ENCODE measurements at places on chromosomes 3 and 15. TPM values are rescaled to one million over a fixed set of nuclear protein-coding genes. Genes with fewer than 3 reads are reported as not detected.
A peak's percentile ranks its signal among the peaks of the same experiment; 100 is the strongest.

- H3K27me3 ChIP-seq, result no peaks in the 10 kb centered on the region
- H3K4me3 ChIP-seq, result no peak overlapping the region
- DNase-seq, result peak; percentile 94
These were observed 72.1 kb downstream of the IL1RAP start for GRCh38 chr3:190585805-190586630.

- no peak overlapping the region for H3K27ac ChIP-seq
- no peaks in the 10 kb centered on the region for H3K4me1 ChIP-seq
- DNase-seq, result no peak
- no peak overlapping the region for H3K4me3 ChIP-seq
These were observed 96.0 kb downstream of the VPS8 start for GRCh38 chr3:184907681-184908649.

GRCh38 chr3:120560304-120561250, 35.6 kb upstream of the NDUFB4 start:
- no peak overlapping the region for H3K4me3 ChIP-seq
- H3K27ac ChIP-seq, result peak overlapping the region; percentile 79
- H3K4me1 ChIP-seq, result peaks cover 11% of the 10 kb centered on the region
- H3K36me3 ChIP-seq, result no peaks in the 10 kb centered on the region
- no peak for DNase-seq
- no peaks in the 10 kb centered on the region for H3K27me3 ChIP-seq

- H3K36me3 ChIP-seq, result no peaks in the 10 kb centered on the region
- peak; percentile 35 for DNase-seq
- no peak overlapping the region for H3K27ac ChIP-seq
- peaks cover 3% of the 10 kb centered on the region for H3K4me1 ChIP-seq
These were observed 11.7 kb downstream of the ABCC5 start for GRCh38 chr3:184005941-184006507.

DNA sequence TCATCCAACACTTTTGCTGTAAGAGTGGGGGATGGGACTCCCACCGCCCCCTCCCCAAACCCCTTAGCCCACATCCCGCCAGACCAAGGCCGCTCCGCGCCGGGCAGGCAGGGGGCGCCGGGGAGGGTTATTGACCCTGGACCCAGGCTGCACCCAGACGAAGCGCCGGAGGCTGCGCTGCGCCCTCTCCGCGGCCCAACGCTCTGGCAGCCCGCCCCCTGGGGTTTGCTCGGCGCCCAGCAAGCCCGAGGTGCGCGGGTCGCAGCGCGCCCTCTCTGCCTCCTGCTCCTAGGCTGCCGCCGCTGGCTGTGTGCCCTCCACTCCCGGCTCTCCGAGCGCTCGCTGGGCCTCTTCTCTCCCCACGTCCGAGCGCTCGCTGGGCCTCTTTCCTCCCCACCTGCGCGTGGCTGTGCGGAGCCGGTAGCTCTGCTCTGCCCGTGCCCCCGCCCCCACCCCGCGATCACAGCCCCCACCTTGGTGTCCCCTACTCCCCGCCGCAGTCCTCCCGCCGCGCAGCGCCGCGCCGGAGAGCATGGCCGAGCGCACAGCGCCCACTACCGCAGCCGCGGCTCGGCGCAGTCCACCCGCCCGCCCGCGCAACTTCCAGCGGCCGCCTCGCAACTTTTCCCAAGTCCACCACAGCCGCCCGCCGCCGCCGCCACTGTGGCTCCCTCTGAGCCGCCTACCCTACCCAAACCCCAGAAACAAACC, 1.2 kb downstream of the MECOM start:
- peak overlapping the region; percentile 75 for H3K4me3 ChIP-seq
- no peaks in the 10 kb centered on the region for H3K36me3 ChIP-seq
- H3K27ac ChIP-seq, result peak overlapping the region; percentile 79
- peaks cover 16% of the 10 kb centered on the region for H3K27me3 ChIP-seq
- peak; percentile 76 for DNase-seq

GRCh38 chr3:12527757-12528143, 17.5 kb downstream of the MKRN2OS start:
- H3K27me3 ChIP-seq, result no peaks in the 10 kb centered on the region
- no peak overlapping the region for H3K4me3 ChIP-seq
- DNase-seq, result no peak
- H3K4me1 ChIP-seq, result no peaks in the 10 kb centered on the region
- H3K27ac ChIP-seq, result no peak overlapping the region

DNA sequence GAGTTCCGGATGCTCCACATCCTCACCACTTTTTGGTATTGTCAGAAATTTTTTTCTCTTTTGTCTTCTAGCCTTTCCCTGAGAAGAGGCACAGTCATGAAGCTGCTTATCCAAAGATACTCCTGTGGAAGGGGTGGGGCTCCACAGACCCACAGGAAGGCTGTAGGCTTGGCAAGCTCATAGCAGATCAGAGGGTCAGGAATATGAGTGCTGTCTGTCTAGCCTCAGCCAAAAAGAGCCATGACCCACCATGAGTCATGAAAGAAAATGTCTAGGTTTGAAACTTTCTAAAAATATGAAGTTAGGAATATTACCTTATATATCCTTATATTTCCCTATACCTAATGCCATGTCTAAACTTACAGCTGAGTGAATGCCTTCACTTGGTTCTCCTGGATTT, 118.2 kb upstream of the THBS1 start:
- no peak overlapping the region for H3K4me3 ChIP-seq
- H3K4me1 ChIP-seq, result peaks cover 15% of the 10 kb centered on the region
- no peaks in the 10 kb centered on the region for H3K27me3 ChIP-seq
- DNase-seq, result peak; percentile 70
- no peak overlapping the region for H3K27ac ChIP-seq

- H3K4me1 ChIP-seq, result no peaks in the 10 kb centered on the region
- H3K27ac ChIP-seq, result no peak overlapping the region
- H3K27me3 ChIP-seq, result no peaks in the 10 kb centered on the region
- no peaks in the 10 kb centered on the region for H3K36me3 ChIP-seq
- H3K4me3 ChIP-seq, result no peak overlapping the region
These were observed 172.1 kb upstream of the ADAMTS9 start for GRCh38 chr3:64859625-64860535.

- no peaks in the 10 kb centered on the region for H3K36me3 ChIP-seq
- no peak overlapping the region for H3K4me3 ChIP-seq
- no peaks in the 10 kb centered on the region for H3K27me3 ChIP-seq
- no peak for DNase-seq
These were observed 222.6 kb downstream of the PDCD6IP start for GRCh38 chr3:34020726-34021680.

GRCh38 chr3:192608726-192609600, 118.4 kb downstream of the FGF12 start:
- no peaks in the 10 kb centered on the region for H3K27me3 ChIP-seq
- DNase-seq, result no peak
- no peaks in the 10 kb centered on the region for H3K4me1 ChIP-seq
- H3K27ac ChIP-seq, result no peak overlapping the region
- H3K36me3 ChIP-seq, result no peaks in the 10 kb centered on the region

- no peak for DNase-seq
- H3K4me1 ChIP-seq, result no peaks in the 10 kb centered on the region
These were observed 590.0 kb upstream of the ADAMTS9 start for GRCh38 chr3:65277798-65278197.

GRCh38 chr3:69997631-69998307, 1.8 kb upstream of the SAMMSON start:
- H3K36me3 ChIP-seq, result no peaks in the 10 kb centered on the region
- DNase-seq, result peak; percentile 75
- H3K27me3 ChIP-seq, result no peaks in the 10 kb centered on the region
- no peak overlapping the region for H3K27ac ChIP-seq
- H3K4me1 ChIP-seq, result no peaks in the 10 kb centered on the region

- no peak for DNase-seq
- H3K4me3 ChIP-seq, result no peak overlapping the region
- H3K36me3 ChIP-seq, result no peaks in the 10 kb centered on the region
- H3K27me3 ChIP-seq, result no peaks in the 10 kb centered on the region
- H3K4me1 ChIP-seq, result no peaks in the 10 kb centered on the region
- no peak overlapping the region for H3K27ac ChIP-seq
These were observed 169.2 kb upstream of the ADAMTS9 start for GRCh38 chr3:64856977-64857516.

GRCh38 chr3:72959336-72959735, 37.3 kb upstream of the PPP4R2 start:
- H3K4me1 ChIP-seq, result no peaks in the 10 kb centered on the region
- H3K36me3 ChIP-seq, result no peaks in the 10 kb centered on the region
- no peaks in the 10 kb centered on the region for H3K27me3 ChIP-seq
- no peak for DNase-seq
- no peak overlapping the region for H3K4me3 ChIP-seq
- no peak overlapping the region for H3K27ac ChIP-seq

DNA sequence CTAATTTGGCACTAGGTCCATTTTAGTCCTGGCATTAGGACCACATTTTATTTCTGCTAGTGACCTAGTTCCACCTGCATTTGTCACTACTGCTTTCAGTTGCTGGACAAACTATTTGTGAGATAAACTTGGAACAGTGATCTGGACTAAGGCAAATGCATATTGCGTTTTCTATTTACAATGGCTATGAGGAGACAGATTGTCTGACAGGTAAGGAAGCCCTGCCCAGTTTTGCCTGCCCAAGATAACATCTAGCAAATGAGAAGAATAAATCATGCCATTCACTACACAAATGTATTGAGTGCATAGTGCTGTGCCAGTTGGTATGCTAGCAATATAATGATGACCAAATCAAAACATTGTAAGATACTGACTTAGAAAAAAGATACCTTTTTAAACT, 245.7 kb downstream of the GRM7 start:
- H3K4me1 ChIP-seq, result no peaks in the 10 kb centered on the region
- no peak overlapping the region for H3K27ac ChIP-seq
- H3K27me3 ChIP-seq, result no peaks in the 10 kb centered on the region
- no peak for DNase-seq
- H3K36me3 ChIP-seq, result no peaks in the 10 kb centered on the region

DNA sequence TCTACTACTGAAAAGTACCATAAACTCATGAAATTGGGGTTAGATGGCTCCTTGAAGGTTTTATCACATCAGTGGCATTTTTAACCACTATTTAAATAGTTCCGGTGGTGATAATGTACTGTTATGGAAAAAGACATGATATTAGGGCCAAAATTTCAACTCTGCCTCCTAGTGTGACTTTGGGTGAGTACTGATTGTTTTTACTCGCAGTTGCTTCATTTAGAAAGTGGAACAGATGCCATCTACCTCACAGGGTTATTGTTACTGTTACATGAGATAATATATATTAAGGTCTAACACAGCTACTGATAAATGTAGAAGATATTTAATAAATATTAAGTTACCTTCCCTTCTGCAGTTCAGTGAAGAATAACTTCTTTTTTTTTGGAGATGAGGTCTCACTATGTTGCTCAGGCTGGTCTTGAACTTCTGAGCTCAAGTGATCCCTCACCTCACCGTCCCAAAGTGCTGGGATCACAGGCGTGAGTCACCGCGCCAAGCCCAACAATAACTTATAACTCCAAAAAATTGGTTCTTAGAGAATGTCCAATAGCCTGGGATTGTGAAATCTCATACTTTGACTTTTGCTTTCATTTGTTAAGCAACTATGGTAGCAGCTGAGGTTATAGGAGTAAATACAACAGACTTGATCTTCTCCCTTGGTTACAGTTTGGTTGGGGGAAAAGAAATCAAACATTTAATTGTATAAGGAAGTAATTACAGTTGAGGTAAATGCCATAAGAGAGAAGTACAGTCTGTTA, 48.3 kb downstream of the MEF2A start:
- DNase-seq, result no peak
- H3K27me3 ChIP-seq, result no peaks in the 10 kb centered on the region
- H3K4me3 ChIP-seq, result no peak overlapping the region
- peak overlapping the region; percentile 37 for H3K27ac ChIP-seq
- H3K4me1 ChIP-seq, result no peaks in the 10 kb centered on the region

GRCh38 chr3:8503871-8504610, 2.4 kb downstream of the LMCD1 start:
- H3K27me3 ChIP-seq, result no peaks in the 10 kb centered on the region
- DNase-seq, result no peak
- no peaks in the 10 kb centered on the region for H3K36me3 ChIP-seq
- peak overlapping the region; percentile 1 for H3K4me3 ChIP-seq
- no peak overlapping the region for H3K27ac ChIP-seq
- peaks cover 31% of the 10 kb centered on the region for H3K4me1 ChIP-seq

- no peaks in the 10 kb centered on the region for H3K4me1 ChIP-seq
- no peaks in the 10 kb centered on the region for H3K27me3 ChIP-seq
- no peak for DNase-seq
- H3K36me3 ChIP-seq, result no peaks in the 10 kb centered on the region
These were observed 625.2 kb upstream of the GBE1 start for GRCh38 chr3:82386647-82387046.

GRCh38 chr3:126053949-126054569, 29.9 kb downstream of the SLC41A3 start:
- DNase-seq, result no peak
- no peaks in the 10 kb centered on the region for H3K36me3 ChIP-seq
- no peaks in the 10 kb centered on the region for H3K4me1 ChIP-seq
- H3K27me3 ChIP-seq, result no peaks in the 10 kb centered on the region
- no peak overlapping the region for H3K27ac ChIP-seq

The CCDC191 gene
- total RNA-seq, result 1.8 TPM

The HRG gene
- total RNA-seq, result not detected

The IRAK2 gene
- total RNA-seq, result 6.6 TPM

The ZNF35 gene
- 11.2 TPM for total RNA-seq

The ATP8B4 gene
- 19.5 TPM for total RNA-seq

The RGMA gene
- total RNA-seq, result 1.3 TPM

The DNASE1L3 gene
- total RNA-seq, result not detected

The MESP2 gene
- 0.99 TPM for total RNA-seq
